Fibroblast of skin of scalp (primary cell): ENCODE measurements at places on chromosomes 7 and 10.
A peak's percentile ranks its signal among the peaks of the same experiment; 100 is the strongest.

DNA sequence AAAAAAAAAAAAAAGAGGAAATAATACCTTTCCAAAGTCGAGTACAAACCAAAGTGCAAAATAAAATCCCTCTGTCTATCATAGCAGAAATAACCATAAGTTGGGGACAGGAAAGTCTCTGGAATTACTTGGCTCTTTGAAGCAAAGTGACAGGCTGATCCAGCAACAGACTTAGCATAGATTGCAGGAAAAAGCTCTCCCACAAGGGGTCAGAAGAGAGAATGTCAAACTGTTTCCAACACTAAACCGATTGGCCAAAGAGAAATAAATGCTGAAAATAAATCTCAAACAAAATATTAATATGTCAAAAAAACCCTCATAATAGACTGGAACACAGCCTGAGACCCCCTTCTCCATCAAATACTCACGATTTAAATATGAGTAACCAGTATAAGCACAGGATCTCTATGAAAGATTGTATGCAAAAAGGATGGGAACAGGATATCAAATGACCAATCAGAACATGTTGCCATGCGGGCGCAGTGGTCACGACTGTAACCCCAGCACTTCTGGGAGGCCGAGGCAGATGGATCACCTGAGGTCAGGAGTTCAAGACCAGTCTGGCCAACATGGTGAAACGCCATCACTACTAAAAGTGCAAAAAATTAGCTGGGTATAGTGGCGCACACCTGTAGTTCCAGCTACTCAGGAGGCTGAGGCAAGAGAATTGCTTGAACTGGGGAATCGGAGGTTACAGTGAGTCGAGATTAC, 1000.7 kb upstream of the LRRN3 start:
- DNase-seq, result peak; percentile 36

DNA sequence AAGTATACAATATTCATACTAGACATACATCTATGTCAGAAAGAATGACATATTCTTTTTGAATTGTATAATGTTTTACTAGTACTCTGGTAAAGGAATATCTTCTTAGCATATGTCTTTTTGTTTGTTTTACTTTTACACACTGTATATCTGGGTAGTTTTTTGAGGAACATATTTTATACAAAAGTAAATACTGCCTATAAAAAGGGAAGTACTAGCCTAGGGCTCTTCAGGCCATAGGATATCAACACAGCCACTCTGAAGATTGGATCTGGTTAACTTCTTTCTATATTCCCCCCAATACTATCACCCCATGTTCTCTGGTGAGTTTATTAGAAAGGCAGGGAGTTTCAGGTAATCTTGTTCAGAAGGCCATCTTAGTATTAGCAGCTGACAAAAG, 134.6 kb downstream of the ZNF438 start:
- no peak for DNase-seq

DNA sequence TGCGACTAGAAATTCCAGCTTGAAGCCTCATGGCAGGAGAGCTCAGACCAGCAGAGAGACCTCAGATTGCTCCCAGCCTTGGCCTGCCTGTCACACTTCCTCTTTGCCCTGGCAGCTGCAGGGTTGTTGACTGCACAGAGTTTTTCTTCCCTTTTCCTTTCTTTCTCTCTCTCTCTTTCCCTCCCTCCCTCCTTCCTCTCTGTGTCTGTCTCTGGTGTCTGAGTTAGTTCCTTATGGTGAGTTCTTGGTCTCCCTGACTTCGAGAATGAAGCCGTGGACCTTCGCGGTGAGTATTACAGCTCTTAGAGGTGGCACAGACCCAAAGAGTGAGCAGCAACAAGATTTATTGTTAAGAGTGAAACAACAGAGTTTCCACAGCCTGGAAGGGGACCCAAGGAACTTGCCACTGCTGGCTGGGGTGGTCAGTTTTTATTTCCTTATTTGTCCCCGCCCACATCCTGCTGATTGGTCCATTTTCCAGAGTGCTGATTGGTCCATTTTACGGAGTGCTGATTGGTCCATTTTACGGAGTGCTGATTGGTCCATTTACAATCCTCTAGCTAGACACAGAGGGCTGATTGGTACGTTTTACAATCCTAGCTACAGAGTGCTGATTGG, 266.3 kb downstream of the RPS24 start:
- DNase-seq, result no peak

DNA sequence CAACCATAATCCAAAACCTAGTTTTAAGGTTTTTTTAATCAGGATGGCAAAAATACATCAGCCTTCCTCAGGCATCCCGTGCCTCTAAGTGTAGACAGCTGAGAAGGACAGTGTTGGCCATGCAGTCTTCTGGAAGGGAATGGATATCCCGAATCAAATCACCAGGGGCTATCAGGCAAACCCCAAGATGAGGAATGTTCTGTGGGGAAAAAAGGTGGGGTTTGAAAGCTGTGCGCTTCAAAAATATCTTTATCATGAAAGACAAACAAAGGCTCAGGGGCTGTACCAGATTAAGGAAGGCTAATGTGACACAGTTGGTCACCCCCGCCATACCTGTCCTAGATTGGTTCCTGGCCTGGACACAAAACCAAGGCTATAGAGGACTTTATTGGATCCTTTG, 5.4 kb downstream of the TMEM273 start:
- DNase-seq, result no peak

DNA sequence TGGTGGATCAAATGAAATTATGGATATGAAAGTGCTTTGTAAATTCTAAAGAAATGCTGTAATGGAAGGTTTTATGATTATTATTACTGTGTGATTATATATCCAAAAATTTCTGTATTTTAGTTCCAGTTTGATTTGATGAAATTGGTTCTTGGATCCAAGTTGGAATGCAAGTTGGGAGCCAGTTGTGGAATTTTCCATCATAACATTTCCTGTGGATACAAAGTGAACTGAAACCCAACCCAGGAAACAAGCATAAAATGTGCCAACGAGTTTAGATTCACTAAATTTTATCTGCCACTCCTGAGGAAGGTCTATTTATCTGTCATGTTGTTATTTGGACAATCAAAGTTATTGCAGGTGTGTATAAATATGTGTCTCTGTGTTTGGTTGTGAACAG, 131.4 kb upstream of the MDFIC start:
- peak; percentile 22 for DNase-seq

GRCh38 chr7:151451626-151452571, 12.0 kb upstream of the CRYGN start:
- DNase-seq, result no peak

GRCh38 chr10:42482411-42482810, 156.0 kb downstream of the ZNF33B start:
- DNase-seq, result peak; percentile 20

GRCh38 chr10:5135581-5135980, 41.4 kb downstream of the AKR1C3 start:
- DNase-seq, result no peak

DNA sequence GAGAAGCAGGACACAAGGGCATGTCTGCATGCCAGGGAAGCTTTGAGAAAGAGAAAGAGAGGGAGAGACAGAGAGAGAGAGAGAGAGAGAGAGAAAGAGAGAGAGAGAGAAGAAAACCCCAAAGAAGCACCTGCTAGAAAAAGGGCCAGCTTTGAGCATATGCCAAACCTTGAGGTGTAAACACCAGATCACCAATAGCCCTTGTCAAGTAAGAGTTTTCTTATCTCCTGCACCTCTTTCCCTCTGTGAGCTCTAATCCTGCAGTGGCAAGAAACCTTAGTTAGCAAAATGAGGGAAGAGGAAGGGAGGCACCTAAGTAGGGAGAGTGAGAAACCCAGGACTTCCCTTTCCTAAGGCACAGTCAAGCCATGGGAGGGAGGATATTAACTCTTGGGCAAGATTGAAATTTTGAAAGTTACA, 11.3 kb upstream of the TRDMT1 start:
- no peak for DNase-seq

GRCh38 chr7:123054357-123055133, 59.0 kb upstream of the TAS2R16 start:
- no peak for DNase-seq

- DNase-seq, result no peak
Observed at GRCh38 chr7:76997381-76998284, 34.5 kb downstream of the SPDYE17 start.

DNA sequence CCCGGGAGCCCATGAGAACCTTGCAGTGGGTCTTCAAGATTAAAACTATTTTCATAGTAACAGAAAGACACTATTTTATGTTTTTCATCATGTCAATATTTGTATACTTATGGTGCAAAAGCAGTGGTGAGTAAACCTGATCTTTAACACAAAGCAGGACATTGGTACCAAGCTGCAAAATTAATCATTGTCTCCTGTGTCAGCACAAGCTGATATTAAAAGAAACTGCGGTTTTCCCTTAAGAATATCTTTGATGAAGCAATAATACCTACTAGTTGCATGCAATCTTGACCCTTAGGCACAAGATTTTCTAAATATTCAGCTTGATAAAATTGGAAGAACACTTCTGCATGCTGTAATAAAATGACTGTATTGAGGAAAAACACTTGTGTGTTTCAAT, 121.7 kb downstream of the MDFIC start:
- DNase-seq, result no peak

- DNase-seq, result peak; percentile 98
Observed at GRCh38 chr10:93436591-93437085, 45.5 kb downstream of the MYOF start.

GRCh38 chr10:131013281-131013912, 298.1 kb downstream of the TCERG1L start:
- no peak for DNase-seq

GRCh38 chr10:12107781-12108180, 21.7 kb upstream of the SEC61A2 start:
- DNase-seq, result no peak

GRCh38 chr7:132739271-132739955, 163.1 kb upstream of the PLXNA4 start:
- DNase-seq, result peak; percentile 95

- DNase-seq, result no peak
Observed at GRCh38 chr10:82411416-82411815, 536.4 kb downstream of the NRG3 start.

GRCh38 chr10:105328503-105329133, 687.5 kb downstream of the SORCS3 start:
- peak; percentile 1 for DNase-seq
